ENCODE measurements at places on chromosomes 2 and 18.

- DNase-seq = no peak
Measured at GRCh38 chr2:169073963-169074751, 4.8 kb downstream of the DHRS9 start.

GRCh38 chr2:233865838-233866237 is 2.3 kb downstream of the MSL3B start:
- DNase-seq = no peak

DNA sequence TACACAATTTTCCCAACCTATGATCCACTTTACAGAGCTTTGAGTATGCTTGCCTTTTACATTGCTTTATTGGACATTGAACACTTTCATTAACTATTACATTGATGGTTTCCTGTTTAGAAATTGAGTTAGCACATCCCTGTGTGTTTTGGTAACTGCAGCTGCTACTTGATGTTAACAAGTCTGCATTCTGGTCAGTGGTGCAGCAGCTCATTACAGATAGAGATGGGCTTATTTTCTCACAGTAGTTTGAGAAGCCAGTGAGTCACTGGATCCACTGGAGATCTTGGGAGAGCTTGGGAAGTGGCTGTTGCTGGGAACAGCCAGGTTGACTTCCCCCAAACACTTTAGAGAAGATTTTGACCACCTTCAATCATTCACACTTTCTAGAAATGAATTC is 150.5 kb downstream of the ARHGAP15 start:
- no peak for DNase-seq

- DNase-seq = no peak
Measured at GRCh38 chr2:9423922-9424272, 443 bp downstream of the CPSF3 start.

DNA sequence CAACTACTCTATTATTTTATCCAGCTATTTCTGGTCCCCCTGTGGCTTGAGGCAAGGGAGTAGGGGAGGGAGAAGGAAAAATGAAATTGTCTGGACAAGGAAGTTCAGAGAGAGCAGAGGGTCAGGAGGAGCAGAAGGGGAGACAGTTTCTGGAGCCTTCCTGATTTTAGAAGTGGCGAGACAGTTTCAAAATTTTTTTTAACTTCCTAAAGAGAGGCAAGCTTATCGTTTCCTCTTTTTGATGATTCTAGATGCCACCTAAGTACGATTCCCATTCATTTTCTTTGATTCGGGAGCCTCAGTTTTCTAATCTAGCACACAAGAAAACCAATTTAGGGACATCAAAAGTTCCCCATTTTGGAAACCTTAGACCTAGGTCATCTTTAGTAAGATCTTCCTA is 96.9 kb upstream of the B3GNT2 start:
- DNase-seq = no peak

GRCh38 chr18:49013961-49014604 is 63.3 kb upstream of the SMAD7 start:
- DNase-seq = no peak

DNA sequence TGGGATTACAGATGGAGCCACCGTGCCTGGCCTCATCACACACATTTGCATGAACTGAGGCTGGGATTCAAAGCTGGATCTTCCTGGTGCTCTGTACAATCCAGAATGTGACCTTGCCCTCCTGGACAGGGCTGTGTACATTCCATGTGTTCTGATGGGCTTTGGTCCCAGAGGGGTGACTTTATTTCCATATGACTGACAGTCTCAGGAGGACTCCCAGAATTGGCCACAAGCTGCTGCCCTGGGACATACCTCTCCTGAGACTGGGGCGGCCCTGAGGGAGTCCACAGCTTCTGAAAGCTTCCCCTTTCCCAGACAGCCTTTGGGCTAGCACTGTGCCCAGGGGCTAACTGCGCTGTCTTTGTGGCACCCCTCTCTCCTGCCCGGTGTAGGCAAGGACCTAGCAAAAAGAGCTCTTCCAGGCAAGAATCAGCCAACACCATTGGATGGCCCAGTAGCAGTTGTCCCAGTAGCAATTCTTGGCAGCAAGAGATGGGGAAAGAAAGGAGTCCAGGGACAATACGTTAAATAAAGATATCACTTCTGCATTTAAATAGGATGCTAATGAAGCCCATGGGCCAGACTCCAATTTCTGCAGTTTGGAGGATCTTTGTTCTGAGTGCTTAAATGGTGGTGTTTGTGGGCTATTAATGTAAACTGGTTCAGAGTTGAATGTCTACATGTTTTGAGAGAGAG is 26.4 kb upstream of the ZNF532 start:
- no peak for DNase-seq

DNA sequence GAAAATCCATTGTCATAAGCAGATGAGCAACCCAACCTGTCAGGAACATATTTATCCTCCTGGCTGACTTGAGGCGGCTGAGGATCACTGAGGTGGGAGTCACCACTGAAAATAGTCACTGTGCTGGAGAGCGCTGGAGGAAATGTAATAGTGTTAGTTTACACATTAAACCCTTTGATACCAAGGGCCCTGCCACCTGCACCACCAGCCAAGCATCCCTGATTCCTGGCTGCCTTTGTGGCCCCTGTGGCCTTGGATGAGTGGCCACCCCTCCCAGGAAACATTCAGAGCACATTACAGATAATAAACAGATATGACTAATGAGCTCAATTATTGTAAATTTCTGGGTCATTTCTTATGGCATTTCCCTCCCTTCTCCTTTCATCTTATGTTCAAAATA is 105.9 kb downstream of the LYPD1 start:
- no peak for DNase-seq

DNA sequence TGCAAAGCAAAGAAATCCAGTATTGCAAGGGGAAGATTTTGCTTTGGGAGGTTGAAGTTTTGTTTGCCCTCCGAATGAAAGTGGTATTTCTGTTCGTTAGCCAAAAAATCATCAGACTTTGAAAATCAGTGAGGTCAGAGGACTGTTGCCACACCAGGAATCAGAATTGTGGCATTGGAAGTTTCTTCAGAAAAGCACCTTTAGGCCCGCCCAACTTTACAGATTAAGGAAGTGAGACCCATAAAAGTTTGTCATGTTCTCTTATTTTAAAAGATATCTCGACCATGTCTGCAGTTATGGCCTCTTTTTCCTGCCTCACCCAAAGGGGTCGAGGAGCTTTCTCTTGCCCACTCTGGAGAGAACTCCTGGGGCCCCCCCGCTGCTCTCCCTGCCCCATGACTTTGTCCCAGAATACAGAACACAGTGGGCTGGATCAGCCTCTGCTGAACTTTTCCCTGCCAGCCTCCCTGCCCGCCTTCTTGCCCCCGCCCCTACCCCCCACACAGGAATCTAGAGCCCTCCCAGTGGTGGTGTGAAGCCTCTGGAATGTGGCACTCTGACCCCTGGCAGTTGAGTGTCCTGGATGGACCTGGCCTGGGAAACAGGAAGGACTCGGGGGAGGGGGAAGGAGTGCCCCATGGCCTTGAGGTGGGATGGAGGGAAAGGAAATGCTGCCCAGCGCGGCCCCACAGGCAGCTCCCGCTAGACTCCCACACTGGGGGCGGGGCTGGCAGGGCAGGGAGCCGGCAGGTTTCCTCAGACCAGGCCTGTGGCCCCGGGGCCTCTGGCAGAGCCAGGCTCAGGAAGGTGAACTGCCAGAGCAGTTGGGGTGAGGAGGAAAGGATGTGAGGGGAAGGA is 25.3 kb downstream of the CRIM1 start:
- DNase-seq = no peak

GRCh38 chr2:42368817-42369531 is 8.0 kb upstream of the COX7A2L start:
- DNase-seq = no peak

GRCh38 chr2:53575721-53576124 is 191.9 kb upstream of the CHAC2 start:
- no peak for DNase-seq

DNA sequence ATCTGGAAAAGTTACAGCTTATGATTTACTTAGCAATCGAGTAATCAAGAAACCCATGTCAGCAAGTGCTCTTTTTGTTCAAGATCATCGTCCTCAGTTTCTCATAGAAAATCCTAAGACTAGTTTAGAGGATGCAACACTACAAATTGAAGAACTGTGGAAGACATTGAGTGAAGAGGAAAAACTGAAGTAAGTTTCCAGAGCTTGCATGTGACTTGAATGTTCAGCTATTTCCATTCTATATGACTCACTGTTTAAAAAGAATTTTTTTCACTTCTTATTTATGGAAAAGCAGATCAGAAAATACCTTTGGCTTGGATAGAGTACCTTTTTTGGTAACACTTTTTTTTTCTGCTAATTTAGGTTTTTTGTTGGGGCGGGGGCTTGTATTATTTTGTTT is 70.7 kb downstream of the PMS1 start:
- DNase-seq = no peak

DNA sequence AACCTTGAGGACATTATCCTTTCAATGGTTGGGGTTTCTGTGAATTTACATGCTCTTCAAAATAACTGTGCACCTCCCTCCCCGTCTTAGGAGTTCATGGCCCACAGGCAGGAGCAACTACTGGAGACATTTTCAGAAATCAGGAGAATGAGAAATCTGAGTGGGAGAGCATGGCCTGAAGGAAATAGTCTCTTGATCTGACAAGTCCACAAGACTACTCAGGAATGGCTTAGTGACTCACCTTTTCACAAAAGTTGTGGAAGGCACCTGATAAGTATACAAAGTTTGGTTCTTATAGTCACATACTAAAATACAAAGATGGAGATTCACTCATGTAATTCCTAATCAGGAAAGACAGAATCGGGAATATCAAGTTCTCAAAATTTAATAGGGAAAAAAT is 83.6 kb upstream of the NCKAP5 start:
- no peak for DNase-seq

DNA sequence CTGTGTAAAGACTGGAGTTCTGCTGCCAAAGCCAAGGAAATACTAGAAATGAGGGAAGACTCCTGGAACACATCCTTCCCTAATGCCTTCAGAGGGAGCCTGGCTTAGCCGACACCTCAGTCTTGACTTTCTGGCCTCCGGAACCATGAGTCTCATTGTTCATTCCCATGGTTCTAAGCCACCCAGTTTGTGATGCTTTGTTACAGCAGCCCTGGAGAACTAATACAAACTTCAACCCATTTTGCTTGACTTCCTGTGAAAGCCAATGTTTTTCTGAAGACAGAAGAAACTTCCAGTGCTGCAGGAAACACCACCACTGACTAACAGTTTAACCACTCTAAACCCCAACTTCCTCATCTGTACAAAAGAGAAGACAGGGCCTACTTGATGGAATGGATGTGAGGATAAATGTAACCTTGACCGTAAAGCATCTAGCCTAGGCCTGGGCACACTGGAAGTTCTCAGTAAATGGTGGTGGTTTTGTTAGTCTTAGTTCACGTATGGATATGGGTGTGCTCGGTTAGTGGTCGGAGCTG is 85.9 kb upstream of the RFX8 start:
- DNase-seq = no peak

DNA sequence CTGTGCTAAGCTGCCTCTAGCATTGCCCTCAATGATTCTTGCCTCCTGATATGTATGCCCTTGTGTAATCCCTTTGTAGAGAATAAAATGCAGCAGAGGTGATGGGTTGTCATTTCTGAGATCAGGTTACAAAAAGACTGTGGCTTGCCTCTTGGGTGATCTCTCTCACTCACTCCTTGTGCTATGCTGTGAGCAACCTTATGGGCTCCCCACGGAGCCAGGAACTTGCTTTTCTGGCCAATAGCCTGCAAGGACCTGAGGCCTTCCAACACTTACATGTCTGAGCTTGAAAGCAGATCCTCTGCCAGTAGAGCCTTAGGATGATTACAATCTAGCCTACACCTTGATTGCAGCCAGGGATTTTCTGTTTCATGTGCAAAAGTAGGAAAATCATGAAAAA is 123.1 kb upstream of the XIRP2 start:
- no peak for DNase-seq

- DNase-seq = no peak
Measured at GRCh38 chr2:45180779-45181178, 171.5 kb upstream of the SIX2 start.

GRCh38 chr2:118012778-118013177 is 1.1 kb downstream of the CCDC93 start:
- no peak for DNase-seq

DNA sequence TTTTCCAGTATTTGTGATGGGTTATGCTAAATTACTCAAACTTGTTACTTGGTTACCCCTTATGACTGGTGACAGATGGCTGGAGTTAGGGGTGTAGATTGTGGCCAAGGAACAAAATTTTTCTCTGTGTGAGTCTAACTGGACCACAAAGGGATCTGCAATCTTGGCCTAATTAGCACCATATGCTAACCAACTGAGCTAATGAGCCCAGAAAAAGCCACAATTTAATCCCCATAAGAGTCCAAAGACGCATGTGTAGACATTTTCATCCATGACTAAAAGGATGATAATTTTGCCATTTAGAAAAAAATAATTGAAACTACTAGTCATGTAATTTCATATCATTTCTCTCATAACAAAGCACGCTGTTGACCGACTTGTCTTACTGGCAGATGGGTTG is 151.2 kb downstream of the ABCA12 start:
- DNase-seq = no peak

GRCh38 chr18:24073791-24074190 is 59.2 kb downstream of the TTC39C start:
- no peak for DNase-seq

GRCh38 chr2:168804214-168804613 is 1.8 kb downstream of the NOSTRIN start:
- no peak for DNase-seq

GRCh38 chr2:192245329-192245728 is 50.6 kb upstream of the TMEFF2 start:
- DNase-seq = no peak

- DNase-seq = no peak
Measured at GRCh38 chr2:99928470-99929053, 213.8 kb downstream of the AFF3 start.

- DNase-seq = no peak
Measured at GRCh38 chr2:231590614-231591013, 2.0 kb upstream of the TEX44 start.

All from GM12892 (cell line).